ENCODE measurements at places on chromosomes 1 and 21.

- no peak for DNase-seq
Observed at GRCh38 chr1:69016468-69016867, 519.6 kb upstream of the DEPDC1 start.

GRCh38 chr1:159929155-159930051, 4.1 kb upstream of the TAGLN2 start:
- no peak for DNase-seq

- no peak for DNase-seq
Observed at GRCh38 chr21:29368906-29369305, 70.2 kb downstream of the BACH1 start.

DNA sequence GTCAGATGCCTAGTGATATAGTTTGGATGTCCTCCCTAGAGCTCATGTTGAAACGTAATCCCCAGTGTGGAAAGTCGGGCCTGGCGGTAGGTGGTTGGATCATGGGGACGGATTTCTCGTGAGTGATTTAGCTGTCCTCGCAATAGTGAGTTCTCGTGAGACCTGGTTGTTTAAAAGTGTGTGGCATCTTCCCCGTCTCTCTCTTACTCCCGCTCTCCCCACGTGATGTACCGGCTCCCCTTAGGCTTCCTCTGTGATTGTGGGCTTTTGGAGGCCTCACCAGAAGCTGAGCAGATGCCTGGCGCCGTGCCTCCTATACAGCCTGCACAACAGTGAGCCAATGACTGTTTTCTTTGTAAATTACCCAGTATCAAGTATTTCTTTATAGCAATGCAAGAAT, 264.5 kb downstream of the TTLL7 start:
- no peak for DNase-seq

DNA sequence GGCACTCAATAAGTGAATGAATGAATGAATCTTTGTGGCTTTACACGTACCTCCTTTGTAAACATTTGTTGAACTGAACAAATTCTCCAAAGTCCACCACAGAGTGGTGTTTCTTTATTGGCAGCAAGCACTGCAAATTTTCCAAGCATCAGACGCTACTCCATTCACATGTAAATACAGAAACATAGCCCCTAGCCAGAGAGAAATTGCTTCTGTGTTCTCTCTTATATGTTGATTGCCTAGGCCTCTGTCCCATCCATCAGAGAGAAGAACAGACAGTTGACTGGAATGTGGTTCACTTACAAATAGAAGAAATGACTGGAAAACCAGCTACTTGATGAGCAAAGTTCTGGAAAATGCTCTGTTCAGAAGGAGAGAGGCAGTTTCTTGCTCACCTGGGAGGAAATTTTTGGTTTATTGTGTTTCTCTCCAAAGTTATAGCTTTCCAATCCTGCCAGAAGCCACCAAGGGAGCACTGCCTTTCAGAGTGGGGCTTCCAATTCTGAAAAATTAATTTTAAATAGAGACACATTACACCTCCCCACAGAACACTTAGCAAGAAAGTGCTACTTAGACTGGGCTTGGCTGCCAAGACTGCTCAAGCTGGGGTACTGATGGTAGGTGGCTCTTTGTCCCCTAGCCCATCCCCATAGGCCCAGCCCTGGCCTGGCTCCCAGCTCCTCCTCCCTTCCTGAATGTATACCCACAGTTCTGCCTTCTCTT, 18.1 kb upstream of the KIRREL1 start:
- no peak for DNase-seq
